ENCODE measurements at places on chromosomes 1 and 21.

GRCh38 chr1:87120779-87121178 lies 206.3 kb downstream of the HS2ST1 start:
- DNase-seq: no peak

GRCh38 chr1:21269461-21270085 lies 20.7 kb downstream of the ECE1 start:
- no peak for DNase-seq

GRCh38 chr21:44615466-44615865 lies 3.6 kb downstream of the KRTAP10-8 start:
- no peak for DNase-seq

- no peak for DNase-seq
Observed at GRCh38 chr1:189627427-189627826, 850.2 kb downstream of the BRINP3 start.

- no peak for DNase-seq
Observed at GRCh38 chr1:198492872-198493271, 47.6 kb downstream of the ATP6V1G3 start.

- no peak for DNase-seq
Observed at GRCh38 chr1:112688781-112689193, 14.3 kb downstream of the MOV10 start.

DNA sequence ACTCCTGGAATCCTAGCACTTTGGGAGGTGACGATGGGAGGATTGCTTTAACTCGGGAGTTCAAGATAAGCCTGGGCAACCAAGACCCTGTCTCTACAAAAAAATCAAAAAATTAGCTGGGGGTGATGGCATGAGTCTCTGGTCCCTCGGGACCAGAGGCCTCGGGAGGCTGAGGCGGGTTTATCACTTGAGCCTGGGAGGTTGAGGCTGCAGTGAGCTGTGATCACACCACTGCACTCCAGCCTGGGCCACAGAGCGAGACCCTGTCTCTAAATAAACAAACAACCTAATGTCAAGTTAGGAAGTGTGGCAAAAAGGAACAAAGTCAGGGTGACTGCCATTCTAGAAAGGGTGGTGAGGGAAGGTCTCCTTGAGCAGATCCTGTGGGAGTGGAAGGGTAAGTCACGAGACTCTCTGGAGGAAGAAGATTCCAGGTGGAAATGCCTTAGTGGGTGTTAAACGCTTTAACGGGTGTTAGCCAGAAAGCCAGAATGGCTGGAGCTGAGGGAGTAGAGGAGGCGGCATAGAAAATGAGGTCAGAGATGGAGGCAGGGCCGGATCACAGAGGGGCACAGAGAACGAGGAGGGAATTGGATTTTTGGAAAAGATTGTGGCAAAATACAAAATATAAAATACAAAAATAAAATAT lies 62.2 kb upstream of the ATP5PO start:
- no peak for DNase-seq

DNA sequence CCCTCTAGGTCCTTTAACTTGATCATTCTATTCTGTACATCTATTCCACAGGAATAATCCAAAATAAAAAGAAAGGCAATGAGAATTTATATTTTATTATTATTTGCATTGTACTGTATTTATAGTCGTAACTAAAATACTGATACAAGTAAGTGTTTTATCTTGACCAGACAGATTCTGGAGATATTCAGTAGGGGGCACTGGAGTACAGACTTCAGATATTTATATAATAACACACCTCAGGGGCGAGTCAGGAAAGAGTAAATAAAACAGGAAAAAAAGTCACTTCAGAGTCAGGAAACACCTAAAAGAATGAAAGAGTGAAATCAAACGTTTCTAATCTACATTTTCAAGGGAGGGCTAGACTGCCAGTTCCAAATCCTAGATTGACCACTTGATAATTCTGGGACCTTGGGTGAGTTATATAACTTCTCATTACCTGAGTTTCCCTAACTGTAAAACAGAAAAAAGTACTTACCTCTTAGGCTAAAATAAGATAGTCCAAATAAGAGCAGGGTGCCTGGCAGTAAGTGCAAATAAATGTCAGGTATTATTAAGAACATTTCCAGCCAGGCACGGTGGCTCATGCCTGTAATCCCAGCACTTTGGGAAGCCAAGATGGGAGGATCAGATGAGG lies 31.1 kb upstream of the MTF1 start:
- DNase-seq: no peak

DNA sequence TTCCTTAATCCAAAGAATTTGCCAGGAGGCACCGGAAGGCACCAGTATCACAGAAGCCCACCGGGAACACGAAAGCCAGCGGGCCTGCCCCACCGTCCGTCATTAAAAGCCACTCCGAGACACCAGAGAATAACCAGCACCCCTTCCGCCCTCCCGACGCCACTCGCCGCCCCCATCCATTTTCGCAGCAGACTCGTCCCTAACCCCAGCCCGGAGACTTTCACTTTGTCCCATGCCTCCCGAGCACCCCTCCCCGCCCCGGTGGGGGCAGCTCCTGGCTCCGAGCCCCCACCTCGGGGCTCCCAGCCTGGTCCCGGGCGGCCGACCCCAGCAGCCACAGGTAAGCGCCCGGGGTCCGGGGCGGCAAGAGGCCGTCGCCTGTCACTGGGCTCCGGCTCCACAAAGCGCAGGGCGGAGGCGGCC lies 105.4 kb downstream of the SLC45A1 start:
- DNase-seq: peak; percentile 54

DNA sequence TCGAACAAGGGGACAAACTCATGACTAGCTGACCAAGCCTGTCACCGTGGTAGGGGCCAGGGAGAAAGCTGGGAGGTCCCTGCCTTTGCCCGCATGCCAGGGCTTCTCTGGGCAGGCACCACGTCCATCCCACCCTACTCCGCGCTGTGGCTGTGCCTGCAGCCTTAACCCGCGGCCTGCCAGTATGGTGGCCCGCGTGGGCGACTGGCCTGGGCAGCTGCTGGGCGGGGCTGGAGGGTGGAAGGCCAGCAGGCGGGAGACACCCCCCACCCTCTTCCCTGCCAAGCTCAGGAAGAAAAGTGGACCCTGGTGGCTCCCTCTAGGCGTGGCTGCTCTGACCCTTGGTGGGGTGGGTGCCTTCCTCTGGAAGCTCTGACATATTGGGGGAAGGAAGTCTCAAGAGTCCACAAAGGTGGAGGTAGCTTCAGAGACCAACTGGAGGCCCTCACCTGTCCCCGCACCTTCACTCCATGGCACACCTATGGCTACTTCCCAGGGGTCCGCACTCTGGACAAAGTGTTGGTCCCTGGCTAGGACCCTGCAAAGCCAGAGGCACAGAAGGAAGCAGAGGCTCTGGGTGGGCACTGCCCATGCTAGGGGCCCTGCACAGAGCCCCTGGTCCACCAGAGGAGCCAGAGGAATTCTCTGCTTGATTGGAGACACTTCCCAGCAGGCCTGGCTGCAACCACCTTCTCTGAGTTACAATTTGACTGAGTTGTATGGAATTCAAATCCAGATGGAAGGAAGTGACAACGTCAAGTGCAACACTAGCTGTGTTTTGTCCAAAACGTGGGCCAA lies 3.3 kb upstream of the SKI start:
- no peak for DNase-seq

- peak; percentile 68 for DNase-seq
Observed at GRCh38 chr1:113930499-113931161, 1.5 kb downstream of the HIPK1 start.

Data from stimulated activated CD4-positive, alpha-beta T cell treated with anti-CD3 and anti-CD28 coated beads, Interleukin-2, amount 100 ng/mL, for 24 hours (primary cell).